Tibial nerve (tissue), 4 donors: ENCODE measurements at places on chromosomes 16 and 17. TPM values are rescaled to one million over a fixed set of nuclear protein-coding genes. Genes with fewer than 3 reads are reported as not detected.

Gene PABPN1L
- not detected for total RNA-seq

Gene PRSS33
- not detected for total RNA-seq

Gene SOST
- not detected for total RNA-seq

Gene RAP1GAP2
- 14.9 TPM for total RNA-seq

Gene OTOA
- total RNA-seq: not detected

Gene PRRT2
- 24.0 TPM for total RNA-seq

- H3K27me3 ChIP-seq: no peaks in the 10 kb centered on the region
- H3K4me3 ChIP-seq: no peak overlapping the region
- no peaks in the 10 kb centered on the region for H3K4me1 ChIP-seq
- no peaks in the 10 kb centered on the region for H3K36me3 ChIP-seq
- H3K27ac ChIP-seq: no peak overlapping the region
Measured at GRCh38 chr17:6413065-6413464, 21.9 kb downstream of the AIPL1 start.

- no peak overlapping the region for H3K4me3 ChIP-seq
- no peak for DNase-seq
- H3K36me3 ChIP-seq: no peaks in the 10 kb centered on the region
- H3K27ac ChIP-seq: no peak overlapping the region
Measured at GRCh38 chr16:30488764-30489605, 16.4 kb downstream of the ITGAL start.

GRCh38 chr16:55120826-55121225 lies 190.2 kb downstream of the IRX5 start:
- no peak overlapping the region for H3K4me3 ChIP-seq
- H3K27ac ChIP-seq: no peak overlapping the region
- H3K36me3 ChIP-seq: no peaks in the 10 kb centered on the region
- DNase-seq: no peak
- H3K27me3 ChIP-seq: no peaks in the 10 kb centered on the region
- H3K4me1 ChIP-seq: no peaks in the 10 kb centered on the region

GRCh38 chr17:21278450-21279197 lies 5.9 kb upstream of the MAP2K3 start:
- no peak overlapping the region for H3K4me3 ChIP-seq
- peak; percentile 47 for DNase-seq
- peak overlapping the region; percentile 32 for H3K27ac ChIP-seq
- H3K4me1 ChIP-seq: peaks cover 40% of the 10 kb centered on the region

- H3K36me3 ChIP-seq: no peaks in the 10 kb centered on the region
- no peak overlapping the region for H3K4me3 ChIP-seq
Measured at GRCh38 chr17:61456688-61457225, 4.5 kb downstream of the TBX4 start.

DNA sequence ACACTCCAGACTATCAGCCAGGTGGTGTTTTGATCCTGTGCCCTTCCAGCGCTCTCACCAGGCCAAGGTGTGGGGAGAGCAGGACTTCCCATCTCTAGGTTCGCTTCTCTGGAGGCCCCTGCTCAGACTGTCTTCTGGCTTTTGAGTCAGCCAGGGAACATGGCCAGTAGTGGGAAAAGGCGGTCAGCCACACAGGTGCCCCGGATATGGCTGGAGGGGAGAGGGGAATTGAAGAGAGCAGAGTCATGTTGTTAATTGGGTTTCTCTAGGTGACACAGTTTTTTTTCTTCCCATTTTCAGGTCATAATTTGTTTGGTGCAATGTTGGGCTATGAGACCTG lies 1.5 kb downstream of the MINK1 start:
- no peaks in the 10 kb centered on the region for H3K27me3 ChIP-seq
- H3K4me1 ChIP-seq: peaks cover 45% of the 10 kb centered on the region
- H3K4me3 ChIP-seq: no peak overlapping the region
- no peak for DNase-seq
- H3K36me3 ChIP-seq: no peaks in the 10 kb centered on the region

GRCh38 chr16:89268987-89269735 lies 51.7 kb downstream of the ZNF778 start:
- no peak overlapping the region for H3K4me3 ChIP-seq
- H3K4me1 ChIP-seq: no peaks in the 10 kb centered on the region
- peak; percentile 65 for DNase-seq

DNA sequence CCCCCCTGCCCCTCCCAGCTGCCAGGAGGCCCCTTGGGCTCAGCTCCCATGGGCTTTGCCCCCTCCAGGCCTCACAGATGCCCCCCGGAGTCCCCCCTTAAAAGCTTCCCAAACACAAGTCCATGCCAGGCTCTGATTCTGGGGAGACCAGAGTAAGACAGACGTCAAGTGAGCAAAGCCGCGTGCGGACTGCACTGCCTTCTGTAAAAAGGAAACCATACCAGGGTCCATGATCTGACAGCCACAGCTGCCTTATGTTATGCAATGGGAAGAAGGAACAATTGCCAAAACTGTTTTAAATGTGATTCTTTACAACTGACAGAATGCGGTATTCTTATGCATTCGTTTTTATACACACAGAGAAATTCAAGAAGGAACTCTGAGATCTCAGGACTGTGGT lies 17.9 kb upstream of the HEXD start:
- peaks cover 36% of the 10 kb centered on the region for H3K4me1 ChIP-seq
- H3K4me3 ChIP-seq: no peak overlapping the region
- H3K27me3 ChIP-seq: no peaks in the 10 kb centered on the region
- H3K36me3 ChIP-seq: peaks cover 82% of the 10 kb centered on the region

DNA sequence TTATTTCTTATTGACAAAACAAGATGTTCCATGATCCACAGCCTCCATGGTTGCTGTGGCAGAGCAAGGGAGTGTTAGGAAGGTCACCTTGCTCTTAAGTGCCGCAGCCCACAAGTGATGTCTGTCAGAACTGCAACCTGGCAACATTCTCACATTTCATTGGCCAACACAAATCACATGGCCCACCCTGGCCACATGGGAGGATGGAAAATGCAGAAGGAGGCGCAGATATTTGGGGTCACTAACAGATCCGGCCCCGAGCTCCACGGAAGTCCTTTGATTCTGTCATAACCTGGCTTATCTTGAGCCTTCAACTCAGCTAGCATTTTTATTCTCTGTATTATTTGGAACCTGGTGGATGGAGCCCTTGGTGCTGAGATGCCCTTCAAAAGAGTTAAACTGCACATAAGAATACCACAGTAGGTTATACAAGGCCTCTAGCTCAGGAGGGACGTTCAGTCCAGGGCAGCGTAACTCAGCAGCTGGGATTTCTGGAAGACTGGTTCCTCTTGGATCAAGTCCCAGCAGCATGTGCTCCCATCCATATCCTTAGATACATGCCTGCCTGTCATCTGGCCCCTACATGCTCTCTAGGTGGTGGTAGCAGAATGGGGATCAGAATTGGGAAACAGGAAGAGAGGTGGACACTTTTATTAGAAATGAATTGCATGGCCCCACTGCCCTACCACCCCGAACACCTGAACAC lies 508.1 kb downstream of the HAPSTR1 start:
- no peak for DNase-seq
- H3K4me3 ChIP-seq: no peak overlapping the region
